ENCODE measurements at places on chromosomes 13 and 19.

GRCh38 chr13:74555651-74556420 is 421.6 kb upstream of the KLF12 start:
- no peak for DNase-seq

GRCh38 chr13:24053519-24054251 is 106.8 kb upstream of the SPATA13 start:
- DNase-seq: no peak

GRCh38 chr13:99955747-99956472 is 15.7 kb downstream of the ZIC5 start:
- no peak for DNase-seq

GRCh38 chr13:105200181-105200580 is 1335.3 kb downstream of the EFNB2 start:
- no peak for DNase-seq

DNA sequence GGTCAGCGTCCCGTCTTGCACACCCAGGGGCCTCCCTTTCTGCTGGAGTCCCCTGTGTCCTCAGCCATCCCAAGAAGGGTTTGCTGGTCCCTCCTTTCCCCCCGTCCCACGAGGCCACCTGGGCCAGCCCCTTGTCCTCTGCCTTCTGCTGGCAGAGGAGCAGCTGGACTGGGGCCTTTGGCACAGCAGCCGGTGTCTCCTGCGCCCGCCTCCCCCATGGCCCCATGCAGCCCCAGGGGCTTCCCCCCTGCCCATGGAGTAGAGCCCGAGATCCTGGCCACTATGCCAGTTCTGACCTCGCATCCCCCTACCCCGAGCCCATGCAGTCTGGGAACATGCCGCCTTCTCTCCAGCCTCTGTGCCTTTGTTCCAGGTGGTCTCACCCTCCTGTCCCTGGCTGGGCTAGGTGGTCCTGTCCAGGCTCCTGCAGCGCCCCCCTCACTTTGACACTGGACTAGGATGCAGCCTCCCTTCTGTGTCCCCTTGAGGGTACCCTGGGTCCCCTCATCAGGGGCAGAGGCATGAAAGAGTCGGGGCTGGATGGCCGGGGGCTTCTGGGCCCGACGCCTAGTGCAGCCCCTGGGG is 5.7 kb upstream of the GARIN5A start:
- DNase-seq: no peak

All from GOT3 (cell line).